ENCODE measurements at places on chromosomes 1 and 21. TPM values are rescaled to one million over a fixed set of nuclear protein-coding genes. Genes with fewer than 3 reads are reported as not detected.
A peak's percentile ranks its signal among the peaks of the same experiment; 100 is the strongest.

DNA sequence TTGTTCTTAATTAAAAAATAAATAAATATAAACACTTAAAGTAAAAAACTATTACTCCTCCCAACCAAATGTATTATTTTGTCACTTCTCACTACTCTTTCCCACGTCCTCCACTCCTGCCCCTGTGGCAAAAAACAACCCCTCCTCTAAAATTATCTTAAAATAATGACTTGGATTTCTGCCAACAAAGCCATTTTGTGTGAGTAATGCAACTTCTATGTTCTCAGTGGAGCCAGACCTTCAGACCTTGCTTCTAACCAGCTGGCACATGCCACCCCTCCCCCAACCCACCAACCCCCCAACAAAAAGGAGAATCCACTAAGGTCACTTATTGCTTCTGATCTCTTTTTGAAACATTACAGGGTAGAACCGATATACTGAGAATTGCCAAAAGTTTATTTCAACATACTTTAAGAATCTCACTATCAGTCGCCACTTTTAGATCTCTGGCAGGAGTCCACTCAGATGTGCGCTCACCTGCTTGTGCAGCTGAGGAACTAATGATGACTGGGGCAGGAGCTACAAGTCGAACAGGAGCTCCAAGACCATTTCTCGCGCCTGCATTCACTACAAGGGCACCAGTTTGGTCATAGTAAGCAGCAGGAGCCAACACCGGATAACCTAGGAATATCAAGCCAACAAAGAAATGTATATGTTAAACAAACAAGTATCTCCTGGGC is 58.3 kb upstream of the SDC3 start:
- DNase-seq, result peak; percentile 63

DNA sequence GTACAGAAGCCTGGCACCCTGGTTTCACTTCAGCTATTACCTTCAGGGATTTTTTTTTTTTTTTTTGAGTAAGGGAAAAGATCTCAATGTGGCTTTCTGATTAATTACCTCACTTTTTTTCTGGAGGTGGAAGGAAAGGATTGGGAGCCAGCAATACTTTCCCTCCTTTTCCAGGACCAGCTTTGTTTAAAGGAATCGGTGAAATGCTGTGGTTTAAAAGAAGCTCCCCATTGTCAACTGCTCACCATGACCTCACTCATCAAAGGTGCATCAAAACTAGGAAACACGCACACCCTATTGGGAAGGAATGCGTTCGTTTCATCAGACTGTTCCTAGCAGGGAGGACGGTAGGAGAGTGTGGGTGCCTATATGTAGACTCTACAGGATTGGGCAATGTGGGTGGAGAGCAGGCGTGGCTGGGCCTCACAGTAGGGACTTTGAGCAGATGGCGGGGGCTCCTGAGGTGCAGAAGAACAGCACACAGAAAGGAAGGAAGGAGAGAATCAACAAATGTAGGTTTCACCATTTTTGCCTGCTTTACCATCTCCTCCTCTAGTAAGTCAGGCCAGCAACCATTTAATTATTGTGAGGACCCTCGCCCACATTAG is 13.0 kb downstream of the PHGDH start:
- DNase-seq, result no peak

CYP4X1 gene
- total RNA-seq, result not detected

- DNase-seq, result no peak
Measured at GRCh38 chr1:75132242-75132811, 1.9 kb upstream of the LHX8 start.

- no peak for DNase-seq
Measured at GRCh38 chr1:194644528-194644927, 1458.1 kb upstream of the B3GALT2 start.

DNA sequence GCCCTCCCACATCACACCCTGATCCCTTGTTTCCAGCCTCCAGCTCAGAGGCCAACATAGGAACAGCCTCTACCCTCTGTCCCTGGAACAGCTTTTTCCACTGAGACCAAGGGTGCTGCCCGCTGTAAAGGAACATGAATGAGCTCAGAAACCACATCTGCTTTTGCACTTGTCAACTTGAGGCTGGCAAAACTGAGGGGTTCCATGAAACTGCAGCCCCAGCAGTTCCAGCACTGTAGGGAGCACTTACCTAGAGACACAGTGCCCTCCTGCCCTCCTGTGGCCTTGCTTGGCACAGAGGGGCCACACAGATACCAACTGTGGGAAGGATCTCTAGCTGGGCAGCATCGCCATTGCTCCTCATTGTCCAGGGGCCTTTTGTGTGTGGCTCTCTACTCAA is 51.7 kb downstream of the ITPKB start:
- DNase-seq, result no peak

PROX1 gene
- total RNA-seq, result 2.5 TPM

C1orf94 gene
- not detected for total RNA-seq

DNA sequence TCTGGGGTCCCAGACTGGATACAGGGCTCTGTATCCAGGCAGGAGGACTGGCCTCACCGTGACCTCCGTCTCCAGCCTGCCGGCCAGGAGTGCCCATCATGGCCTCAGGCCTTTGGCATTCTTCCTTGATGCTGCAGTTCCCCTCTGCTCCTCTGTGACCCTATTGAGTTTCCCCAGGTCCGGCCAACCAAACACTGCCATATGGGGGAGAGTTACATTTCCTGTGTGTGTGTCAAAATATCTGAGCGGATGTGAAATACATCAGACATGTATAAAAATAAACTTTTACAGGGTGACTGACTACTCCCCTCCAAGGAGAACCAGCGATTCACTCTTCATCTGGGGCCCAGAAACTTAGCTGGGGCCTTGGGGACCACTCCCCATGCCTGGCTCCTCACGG is 10.2 kb upstream of the UBL4B start:
- no peak for DNase-seq

- DNase-seq, result no peak
Measured at GRCh38 chr1:240797050-240797449, 185.1 kb upstream of the GREM2 start.

SLC45A3 gene
- total RNA-seq, result 11.6 TPM

S100A7A gene
- total RNA-seq, result not detected

DNA sequence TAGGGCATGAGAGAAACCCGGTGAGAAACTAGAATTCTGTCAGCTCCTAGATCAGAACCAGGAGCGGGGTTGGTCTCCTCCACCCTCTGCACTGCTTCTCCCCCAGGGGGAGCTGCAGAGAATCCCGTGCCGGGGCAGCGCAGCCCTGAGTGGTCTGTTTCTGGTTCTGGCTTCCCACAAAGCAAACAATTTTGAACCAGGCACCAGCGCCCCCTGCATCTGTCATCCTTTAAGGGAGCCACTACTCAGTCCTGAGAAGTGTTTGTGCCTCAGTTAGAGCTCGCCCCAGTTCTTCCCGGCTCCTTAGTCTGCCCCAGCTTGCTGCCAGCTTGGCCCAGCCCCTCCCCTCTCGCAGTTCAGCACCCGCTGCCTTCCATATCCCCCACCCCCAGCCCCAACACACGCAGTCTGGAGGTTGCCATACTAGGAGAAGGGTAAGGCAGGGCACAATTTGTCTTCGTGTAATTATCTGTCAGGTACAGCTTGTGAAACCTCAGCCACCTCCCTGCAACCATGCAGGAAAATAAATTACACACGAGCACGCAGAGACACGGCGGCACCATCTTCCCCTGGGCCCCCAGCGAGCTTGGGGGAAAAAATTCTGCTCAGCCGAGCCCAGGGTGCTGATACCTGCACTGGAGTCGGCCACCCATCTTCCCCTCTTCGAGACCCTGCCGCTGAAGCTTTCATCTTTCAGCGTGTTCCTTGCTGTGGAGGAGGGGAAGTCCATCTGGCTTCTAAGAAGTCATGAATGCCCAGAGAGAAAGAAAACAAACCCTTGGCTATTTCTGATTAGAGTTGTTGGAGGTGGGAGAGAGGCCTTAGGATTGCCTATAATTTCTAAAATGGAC is 62.6 kb upstream of the CD1D start:
- DNase-seq, result no peak

DNA sequence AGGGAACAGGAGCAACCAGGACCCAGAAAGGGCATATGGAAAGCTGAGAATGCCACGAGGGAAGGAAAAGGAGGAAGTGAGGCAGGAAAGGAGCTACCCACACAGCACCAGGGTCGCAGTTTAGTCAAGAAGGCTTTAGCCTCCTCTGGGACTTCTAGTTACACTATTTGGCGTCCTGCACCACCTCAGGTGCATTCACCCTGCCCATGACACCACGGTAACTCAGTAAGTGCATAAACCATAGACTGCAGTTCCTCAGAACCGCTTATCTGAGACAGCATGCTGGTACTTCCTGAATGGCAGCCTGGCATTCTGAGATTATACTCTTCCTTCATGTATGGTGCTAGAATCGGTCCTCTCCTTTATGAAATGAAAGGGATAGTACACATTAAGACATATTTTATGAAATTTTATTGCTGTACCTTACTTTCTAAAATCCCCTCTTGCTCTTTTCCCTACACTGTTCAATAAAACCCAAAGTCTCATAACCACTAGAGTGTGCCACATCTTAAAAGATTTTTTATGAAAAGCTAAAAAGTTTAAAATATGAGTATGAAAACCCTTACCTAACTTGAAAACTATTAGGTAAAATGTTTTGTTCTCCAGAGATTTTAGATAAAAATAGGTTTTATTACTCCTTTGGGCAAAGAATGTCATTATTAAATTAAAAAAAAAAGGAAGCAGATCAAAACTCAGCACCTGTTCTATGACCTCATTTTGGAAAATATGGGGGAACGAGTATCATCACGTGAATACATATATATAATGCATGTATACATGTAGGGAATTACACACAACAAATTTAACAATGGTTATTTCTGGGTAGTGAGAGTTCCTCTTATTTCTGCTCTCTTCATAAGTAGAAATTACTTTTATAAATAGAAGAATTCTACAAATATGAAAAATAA is 67.3 kb downstream of the VAV3 start:
- no peak for DNase-seq

AXDND1 gene
- not detected for total RNA-seq

GRCh38 chr1:154952664-154953063 is 3.2 kb downstream of the PBXIP1 start:
- no peak for DNase-seq

- DNase-seq, result no peak
Measured at GRCh38 chr1:218347723-218348627, 2.8 kb downstream of the TGFB2 start.

- DNase-seq, result no peak
Measured at GRCh38 chr1:245094092-245094491, 60.7 kb upstream of the KIF26B start.

GRCh38 chr1:32703479-32704291 is 1.1 kb upstream of the SYNC start:
- DNase-seq, result no peak

DNA sequence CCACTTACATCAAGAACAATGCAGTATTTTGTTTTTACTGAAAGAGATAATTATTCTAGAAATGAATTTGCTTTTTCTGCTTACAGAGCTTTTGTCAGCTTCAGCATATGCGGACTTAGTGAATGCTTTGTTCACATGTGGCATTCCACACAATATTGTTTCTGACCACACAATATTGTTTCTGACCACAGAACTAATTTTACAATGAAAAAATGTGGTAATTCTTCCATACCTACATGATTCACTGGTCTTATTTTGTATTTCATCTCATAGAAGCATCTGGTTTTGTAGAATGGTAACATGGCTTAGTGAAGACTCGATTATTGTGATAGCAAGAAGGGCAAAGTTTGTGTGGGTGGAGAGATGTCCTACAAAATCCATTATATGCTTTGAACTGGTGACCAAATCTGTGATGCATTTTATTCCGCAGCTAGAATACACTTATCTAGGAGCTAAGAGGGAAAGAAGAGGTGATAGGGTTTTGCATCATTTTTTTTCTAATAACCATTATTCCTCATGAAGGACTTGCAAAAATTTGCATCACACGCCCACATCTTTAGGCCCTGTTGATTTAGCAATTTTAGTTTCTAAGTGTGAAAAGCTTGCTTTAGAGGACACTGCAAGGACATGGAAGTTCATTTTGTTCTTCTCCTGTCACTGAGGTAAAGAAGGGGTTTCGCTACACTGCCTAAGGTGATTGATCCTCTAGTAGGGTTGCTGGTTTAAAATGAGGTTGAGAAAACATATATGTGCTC is 75.3 kb downstream of the HLX start:
- no peak for DNase-seq

GRCh38 chr1:17949511-17949910 is 158.1 kb upstream of the IGSF21 start:
- no peak for DNase-seq

DNA sequence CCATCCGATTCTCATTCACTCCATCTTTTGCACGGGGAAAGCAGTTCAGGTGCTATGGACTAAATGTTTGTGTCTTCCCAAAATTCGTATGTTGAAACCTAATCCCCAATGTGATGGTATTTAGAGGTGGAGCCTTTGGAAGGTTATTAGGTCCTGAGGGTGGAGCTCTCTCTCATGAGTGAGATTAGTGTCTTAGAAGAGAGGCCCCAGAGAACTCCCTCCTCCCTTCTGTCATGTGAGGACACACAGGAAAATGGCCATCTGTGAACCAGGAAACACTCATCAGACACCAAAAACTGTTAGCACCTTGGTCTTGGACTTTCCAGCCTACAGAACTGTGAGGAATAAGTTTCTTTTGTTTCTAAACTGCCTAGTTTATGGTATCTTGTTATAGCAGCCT is 15.8 kb upstream of the CCDC190 start:
- no peak for DNase-seq

DNA sequence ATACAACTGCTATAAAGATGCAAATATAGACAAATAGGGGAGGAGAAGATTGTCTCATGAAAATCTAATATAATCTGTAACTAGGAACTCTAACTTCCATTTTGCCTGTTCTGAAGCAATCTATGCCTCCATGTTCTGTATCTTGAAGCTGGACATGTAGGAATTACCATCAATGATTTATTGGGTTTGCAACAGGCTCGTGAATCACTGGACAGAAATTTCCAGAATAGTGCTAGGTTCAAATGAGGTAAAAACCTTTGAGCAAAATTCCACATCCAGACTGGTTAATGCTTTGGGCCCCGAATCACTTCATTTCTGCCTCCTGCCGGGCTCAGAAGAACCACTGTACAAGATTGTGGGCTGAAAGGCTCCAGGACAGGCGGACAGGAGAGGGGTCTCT is 110.7 kb upstream of the CTTNBP2NL start:
- DNase-seq, result no peak

DNA sequence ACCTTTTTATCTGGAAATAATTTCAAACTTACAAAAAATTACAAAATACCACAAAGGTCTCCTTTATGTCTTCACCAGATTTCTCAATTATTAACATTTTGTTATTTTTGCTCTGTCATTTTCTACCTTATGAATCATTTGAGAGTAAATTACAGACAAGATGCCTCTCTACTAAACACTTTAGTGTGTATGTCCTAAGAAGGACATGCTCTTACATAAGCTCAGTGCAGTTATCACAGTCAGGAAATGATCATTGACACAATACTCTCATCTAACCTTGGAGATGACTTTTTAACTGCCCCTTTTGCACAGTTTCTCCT is 378.9 kb upstream of the RUNX1 start:
- DNase-seq, result no peak

DNA sequence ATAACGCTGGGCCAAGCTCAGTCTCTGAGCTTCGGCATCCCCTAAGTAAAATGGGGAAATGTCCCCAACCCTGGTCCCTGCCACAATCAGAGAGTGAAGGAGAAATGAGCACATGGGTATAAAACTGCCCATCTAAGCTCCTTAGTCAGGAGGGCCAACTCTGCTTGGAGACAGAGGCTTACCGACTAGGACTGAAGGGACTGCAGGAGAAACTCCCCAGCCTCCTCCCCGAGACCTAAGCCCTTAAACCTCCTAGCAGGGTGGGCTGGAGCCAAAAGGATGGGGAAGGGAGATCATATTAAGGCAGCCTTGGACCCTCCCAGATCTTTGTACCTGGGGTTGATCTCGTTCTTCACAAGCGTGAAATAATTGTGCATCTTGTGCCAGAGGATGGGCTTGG is 5.5 kb downstream of the ETNK2 start:
- DNase-seq, result no peak

Measured in glomerular endothelial cell (primary cell).